Activated T-cell treated with anti-CD3 and anti-CD28 coated beads, Interleukin-2, amount 50 U/mL, for 48 hours (primary cell): ENCODE measurements at places on chromosomes 2 and 18.

DNA sequence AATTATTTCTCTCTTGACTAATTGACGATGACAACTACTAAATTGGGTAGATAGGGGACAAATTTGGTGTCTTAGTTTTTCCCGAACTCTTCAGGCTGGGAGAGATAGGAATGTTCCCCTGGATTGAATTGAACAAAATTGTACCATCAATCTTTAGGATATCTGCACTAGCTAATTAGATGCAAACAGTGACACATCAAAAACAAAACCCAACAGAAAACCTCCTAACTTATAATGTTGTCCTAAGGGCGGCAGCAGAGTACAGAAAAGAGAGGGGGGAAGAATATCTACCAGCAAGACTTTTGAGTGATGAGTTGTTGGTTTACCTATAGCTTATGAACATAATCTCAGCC is 342.9 kb downstream of the INSIG2 start:
- DNase-seq: no peak

DNA sequence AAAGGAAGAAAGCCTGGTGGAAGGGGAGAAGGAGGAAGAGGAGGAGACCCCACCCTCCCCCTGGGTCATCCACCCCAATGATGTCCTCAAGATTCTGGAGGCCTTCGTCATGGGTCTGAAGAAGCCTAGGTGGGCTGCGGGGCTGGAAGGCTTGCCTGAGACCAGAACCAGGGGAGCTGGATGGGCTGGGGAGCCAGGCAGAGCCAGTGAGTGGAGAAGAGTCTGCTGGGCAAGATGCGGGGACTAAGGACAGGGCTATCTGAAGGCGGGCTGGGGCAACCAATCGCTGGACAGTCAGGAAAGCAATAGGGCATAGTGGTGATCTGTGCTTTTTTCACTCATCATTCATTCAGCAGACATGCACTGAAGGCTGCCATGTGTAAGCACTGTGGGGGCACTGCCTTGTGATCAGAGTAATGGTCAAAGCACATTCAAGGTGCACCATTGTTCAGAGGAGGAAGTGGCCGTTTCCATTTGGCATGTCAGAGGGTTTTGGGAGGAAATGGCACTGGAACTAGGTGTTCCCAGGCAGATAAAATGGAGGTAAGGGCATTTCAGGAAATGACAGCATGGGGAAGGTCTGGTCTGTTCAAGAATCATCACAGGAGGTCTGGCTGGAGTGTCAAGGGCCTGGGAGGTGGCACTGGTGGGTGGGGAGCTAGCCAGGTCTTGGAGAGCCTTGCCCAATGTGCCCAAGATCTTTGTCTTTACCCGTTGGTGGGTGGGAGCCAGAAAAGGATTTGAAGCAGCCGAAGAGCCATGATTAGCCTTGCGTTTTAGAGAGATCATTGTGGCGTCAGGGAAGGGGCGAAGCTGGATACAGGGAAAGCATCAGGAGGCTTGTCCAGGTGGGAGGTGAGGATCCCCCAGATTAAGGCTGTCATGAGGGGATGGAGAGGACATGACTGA is 24.2 kb downstream of the OTOF start:
- no peak for DNase-seq

GRCh38 chr2:101793277-101793969 is 95.9 kb downstream of the MAP4K4 start:
- DNase-seq: no peak

- peak; percentile 34 for DNase-seq
Observed at GRCh38 chr2:169734169-169734847, 676 bp downstream of the KLHL23 start.

DNA sequence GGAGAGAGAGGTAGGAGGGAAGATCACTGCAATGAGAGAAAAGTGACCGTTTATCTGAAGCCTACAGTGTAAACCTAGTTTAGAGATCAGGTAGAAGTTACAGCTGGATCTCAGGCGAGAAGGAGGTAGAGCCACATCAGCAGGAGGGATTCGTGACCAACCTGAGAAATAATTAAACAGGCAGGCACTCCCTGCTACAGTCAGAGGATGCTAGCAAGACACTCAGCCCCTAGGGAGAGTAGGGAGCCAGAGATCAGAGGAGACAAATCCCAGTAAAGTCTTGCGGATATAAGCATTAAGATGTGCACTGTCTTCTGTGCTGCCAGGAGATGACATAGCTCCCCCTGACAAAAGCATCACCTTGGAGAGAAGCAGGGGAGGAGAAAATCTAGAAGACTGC is 629.1 kb upstream of the SLC39A10 start:
- DNase-seq: no peak

DNA sequence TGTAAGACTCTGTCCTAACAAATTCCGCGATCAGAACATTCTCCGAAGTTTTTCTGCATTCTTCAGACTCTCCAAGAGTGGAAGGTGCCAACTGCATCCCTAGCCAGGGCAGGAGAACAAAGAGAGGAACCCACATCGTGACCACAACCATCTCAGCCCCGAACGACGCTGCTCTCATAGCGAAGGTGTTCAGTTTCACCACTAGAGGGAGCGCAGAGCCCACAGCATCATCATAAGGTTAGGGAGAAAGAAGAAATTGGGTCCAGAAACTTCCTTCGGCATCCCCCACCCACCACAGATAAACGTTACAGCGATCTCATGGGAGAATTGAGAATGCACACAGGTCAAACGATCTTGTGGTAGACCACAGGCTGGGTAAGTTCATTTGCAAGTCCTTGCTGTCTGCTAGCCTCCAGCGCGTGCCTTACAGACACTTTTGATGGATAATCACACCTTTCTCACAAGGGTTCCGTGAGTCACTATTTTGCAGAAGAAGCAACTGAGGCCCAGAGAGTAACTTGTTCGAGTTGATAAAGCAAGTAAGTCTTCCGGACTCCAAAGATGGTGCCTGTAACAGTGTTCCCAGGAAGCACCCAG is 53.7 kb upstream of the ARL4C start:
- DNase-seq: peak; percentile 66

DNA sequence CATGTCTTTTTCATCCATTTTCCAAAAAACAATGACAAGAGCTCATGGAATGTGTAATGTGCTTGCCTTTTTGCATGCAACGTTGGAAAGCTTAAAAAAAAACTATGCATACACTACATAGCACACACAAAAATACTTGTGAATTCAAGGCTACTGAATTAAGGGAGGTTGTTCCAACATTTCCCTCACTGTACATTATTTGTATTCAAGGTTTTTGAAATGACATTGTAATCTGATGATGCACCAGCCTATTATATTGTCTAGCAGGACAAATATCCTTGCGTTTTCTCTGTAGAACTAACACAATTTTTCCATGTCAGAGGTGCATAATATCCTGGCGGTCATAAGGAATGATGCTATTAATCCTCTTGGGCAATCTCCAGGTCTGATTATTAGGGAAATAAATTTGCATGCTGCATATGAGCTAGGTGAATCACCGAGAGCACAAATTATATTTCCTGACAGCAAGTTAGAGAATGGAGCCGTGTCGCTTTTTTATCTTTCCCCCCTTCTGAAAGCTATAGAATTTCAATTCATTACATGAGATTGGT is 836.9 kb upstream of the FANCL start:
- DNase-seq: no peak

DNA sequence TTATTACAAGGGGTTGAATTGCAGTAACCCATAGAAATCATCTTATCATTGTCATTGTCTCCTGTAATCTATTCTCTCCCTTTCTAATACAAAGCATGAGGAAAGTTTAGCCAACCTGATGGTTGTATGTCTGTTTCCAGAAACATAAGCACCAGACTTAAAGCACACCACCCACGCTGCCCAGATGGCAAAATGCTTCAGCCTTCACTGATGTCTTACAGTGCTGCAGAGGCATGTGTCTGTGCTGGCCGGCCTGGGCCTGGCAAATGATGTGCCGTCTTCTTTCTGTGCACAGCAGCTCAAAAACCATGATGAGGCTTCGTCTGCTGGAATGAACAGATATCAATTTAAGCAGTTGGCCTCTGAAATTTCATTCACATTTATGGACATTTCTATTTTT is 443.0 kb upstream of the RGPD4 start:
- DNase-seq: no peak

DNA sequence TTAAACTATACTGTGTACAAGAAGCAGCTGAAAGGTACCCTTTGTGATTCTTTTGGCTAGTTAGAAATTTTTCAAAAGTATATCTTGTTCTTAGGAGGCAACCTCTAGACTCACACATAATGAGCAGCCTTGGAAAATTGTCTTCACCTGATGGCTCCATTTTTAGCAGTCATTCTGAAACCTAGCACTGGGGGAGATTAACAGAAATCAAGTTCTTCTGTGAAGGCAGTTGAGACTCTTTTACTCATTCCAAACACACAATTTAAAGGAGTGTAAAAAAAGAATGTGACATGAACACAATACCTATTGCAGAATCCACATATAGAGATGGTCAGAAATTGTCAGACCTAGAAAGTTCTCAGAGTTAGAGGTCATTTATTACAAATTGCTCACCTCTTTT is 197.7 kb downstream of the UBE2E3 start:
- no peak for DNase-seq

- no peak for DNase-seq
Observed at GRCh38 chr2:72985891-72986683, 68.8 kb downstream of the EMX1 start.

- DNase-seq: no peak
Observed at GRCh38 chr2:20528713-20529112, 81.8 kb downstream of the RHOB start.

- DNase-seq: no peak
Observed at GRCh38 chr2:231890896-231891513, 35.2 kb downstream of the NPPC start.

- no peak for DNase-seq
Observed at GRCh38 chr18:58922995-58923394, 58.3 kb downstream of the ZNF532 start.

GRCh38 chr2:10579876-10580514 is 109.8 kb downstream of the NOL10 start:
- DNase-seq: no peak

DNA sequence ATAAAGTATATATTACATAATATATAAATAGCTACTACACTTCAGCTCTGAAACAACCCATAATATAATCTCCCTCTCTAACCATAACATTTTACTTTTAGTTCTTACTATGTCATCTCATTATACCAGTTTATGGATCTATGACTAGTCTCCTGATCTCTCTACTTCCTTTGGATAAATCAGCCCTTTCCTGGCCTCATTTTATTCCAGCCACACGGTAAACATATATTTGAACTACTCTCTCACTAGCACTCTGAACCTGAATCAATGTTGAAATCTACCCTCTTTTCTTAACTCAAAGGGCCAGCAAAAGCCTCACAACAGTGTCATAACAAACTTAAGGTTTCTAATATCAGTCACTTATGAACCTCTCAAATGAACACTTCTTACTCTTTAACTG is 62.6 kb downstream of the BAZ2B start:
- DNase-seq: no peak

- no peak for DNase-seq
Observed at GRCh38 chr2:136065384-136065783, 52.6 kb downstream of the CXCR4 start.

DNA sequence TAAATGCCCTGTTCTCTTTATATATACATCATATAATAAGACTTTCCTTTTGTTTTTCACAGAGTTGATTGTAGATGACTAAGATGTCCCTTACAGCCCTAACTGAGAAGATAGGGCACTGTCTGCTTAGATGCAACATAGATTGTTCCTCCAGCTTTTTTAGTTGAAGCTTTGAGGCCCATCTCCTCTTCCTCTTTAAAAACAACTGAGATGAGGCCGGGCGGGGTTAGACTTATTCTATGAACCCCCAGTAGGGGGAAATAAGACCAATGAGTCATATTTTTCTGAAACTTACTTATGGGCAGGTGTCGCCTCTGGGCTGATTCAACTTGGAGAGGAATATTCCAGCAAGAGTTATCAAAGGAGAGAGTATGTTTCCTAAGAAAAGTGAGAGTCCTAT is 84.6 kb downstream of the FBXO15 start:
- DNase-seq: peak; percentile 38

GRCh38 chr2:239222312-239222660 is 178.5 kb downstream of the HDAC4 start:
- DNase-seq: no peak

GRCh38 chr2:109200616-109201464 is 71.8 kb downstream of the SH3RF3 start:
- no peak for DNase-seq

GRCh38 chr18:27901424-27902226 is 275.3 kb downstream of the CDH2 start:
- no peak for DNase-seq

DNA sequence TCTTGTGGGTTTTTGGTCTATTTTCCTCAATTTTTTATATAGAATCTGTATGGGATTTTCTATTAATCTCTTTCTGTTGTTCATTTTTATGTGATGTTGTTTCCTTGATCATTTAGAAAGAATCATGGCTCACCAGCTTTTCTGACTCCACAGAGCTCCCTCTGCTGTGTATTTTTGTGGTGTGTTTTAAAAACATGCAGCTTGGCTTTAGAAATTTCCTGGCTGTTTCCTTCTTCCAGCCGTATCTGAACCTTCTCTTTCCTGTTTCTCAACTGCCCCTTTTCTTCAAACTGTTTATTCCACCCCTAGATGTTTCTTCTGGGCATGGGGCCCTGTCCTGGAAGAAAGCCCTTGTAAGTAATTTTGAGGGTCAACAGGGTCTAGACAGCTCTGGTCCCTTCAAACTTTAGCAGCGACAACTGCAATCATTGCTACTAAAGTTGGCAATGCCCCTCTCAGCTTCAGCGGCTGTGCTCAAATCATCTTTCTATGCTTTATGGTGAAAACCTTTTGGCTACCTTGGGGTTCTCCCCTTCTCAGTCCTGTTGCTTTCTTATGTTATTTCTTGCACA is 17.6 kb upstream of the COPS8 start:
- no peak for DNase-seq
